ENCODE measurements at places on chromosomes 16 and 17.

GRCh38 chr17:76447931-76448652 lies 4.9 kb downstream of the UBE2O start:
- no peak for DNase-seq

DNA sequence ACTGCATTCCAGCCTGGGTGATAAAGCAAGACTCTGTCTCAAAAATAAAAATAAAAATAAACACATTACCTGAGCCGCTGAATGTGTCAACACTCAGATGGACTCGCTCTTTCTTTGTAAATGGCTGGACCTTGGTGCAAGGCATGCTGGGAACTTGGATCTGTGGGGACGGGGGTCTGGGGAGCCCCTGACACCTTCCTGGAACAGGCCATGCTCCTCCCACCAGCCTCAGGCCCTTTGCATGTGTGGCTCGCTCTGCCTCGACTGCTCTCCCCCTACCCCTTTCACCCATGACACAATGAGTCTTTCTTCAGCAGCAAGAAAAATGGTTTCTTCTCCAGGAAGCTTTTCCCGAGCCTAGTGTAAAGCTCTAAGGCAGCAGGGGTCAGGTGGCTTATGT lies 94.0 kb upstream of the CDH5 start:
- no peak for DNase-seq

- no peak for DNase-seq
Observed at GRCh38 chr16:51153577-51154031, 2.5 kb upstream of the SALL1 start.

DNA sequence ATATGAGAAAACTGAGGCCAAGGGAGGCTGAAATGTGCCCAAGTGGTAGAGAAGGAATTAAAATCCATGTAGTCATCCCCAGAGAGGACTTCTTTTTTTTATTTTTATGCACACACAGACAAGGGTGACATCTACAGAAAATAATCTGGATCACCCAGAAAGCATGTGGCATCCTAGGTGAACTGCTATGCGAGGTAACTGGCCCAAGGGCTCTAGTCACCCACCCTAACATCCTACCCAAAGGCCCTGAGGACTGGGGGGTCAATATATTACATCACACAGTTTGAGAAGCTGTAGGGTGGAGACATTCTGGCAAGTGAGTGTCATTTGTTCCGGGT lies 23.3 kb downstream of the TEX14 start:
- DNase-seq = no peak

DNA sequence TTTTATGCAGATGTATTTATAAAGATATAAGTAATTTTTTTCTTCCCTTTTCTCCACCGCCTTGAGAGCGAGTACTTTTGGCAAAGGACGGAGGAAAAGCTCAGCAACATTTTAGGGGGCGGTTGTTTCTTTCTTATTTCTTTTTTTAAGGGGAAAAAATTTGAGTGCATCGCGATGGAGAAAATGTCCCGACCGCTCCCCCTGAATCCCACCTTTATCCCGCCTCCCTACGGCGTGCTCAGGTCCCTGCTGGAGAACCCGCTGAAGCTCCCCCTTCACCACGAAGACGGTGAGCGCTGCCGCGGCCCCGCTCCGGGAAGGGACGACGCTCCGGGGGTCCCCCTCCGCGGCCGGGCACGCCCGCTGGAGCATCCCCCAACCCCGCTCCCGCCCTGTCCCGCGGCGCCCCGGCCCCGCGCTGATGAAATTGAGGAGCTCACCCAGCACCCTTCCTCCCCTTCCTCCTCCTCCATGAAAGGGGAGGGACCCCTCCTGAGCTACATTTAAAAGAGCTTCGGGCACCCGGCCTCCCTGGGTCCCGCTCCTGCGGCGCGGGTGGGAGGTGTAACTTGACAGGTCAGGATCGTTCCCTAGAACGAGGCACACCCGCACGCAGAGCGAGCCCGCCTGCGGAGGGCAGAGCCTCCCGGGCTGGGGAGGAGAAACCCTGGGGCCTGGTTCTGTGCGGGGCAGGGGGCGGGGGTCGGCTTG lies 706 bp downstream of the HLF start:
- DNase-seq = no peak

GRCh38 chr17:48048384-48049126 lies 396 bp downstream of the NFE2L1 start:
- peak; percentile 68 for DNase-seq

DNA sequence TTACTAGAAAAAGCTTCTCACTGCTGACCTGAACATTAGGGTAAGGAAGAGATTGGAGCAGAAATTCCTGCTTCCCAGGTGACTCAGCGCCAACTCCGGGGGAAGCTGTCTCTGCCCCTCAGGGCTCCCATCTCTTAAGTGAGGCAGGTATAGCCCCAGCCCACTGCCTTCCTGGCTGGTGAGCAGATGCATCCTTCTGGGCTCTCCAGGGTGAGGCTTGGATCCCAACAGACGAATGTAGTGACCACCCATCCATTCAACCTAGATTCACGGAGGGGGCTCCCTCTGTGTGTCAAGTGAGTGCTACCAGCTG lies 3.2 kb downstream of the ATP2C2 start:
- no peak for DNase-seq

DNA sequence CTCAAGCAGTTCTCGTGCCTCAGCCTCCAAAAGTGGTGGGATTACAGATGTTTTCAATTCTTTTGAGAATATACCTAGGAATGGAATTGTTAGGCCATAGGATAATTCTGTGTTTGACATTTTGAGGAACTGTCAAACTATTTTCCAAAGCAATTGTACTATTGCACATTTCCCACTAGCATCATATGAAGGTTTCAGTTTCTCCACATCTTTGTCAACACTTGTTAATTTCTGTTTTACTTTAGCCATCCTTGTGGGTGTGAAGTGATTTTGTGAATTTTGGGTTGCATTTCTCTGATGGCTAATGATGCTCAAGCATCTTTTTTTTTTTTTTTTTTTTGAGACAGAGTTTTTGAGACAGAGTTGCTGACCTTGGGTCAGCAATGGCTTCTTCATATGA lies 6.2 kb downstream of the NT5M start:
- DNase-seq = no peak

GRCh38 chr17:4559139-4559791 lies 1.1 kb downstream of the GGT6 start:
- no peak for DNase-seq

DNA sequence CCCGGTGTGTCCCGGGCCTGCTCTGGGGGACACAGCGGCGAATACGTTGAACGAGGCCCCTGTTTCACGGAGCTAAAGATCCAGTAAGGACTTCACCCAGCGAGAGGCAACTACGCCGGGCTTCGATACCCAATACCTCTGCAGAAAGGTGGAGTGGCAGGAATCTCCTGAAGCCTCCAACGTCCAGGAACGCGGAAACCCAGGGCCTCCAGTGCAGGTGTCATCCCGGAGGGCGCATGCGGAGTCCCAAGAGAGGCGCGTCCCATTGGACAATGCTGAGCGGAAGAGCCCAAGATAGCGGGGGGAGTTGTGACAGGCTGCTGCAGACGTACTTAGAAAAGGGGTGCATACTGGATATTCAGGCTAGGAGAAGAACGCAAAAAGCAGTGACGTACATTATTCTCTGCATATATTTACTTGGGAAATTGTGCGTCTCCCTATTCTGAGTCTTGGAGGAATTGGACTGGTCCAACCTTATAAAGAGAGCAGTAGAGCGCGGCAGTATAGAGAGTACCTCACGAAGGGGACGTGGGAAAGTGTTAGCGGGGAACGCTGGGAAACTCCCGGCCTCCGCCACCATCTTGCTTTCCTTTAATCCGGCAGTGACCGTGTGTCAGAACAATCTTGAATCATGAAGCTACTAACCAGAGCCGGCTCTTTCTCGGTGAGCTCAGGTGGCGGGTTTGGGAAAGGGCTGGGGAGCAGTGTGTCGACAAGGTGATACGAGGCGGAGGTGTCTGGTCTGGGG lies at the start of gene UQCRC2:
Gene UQCRC2 (plus strand): TSS at position 569 of the 748 bp plus-strand sequence. CDS start 63 bp downstream, at position 632.
- peak; percentile 95 for DNase-seq

DNA sequence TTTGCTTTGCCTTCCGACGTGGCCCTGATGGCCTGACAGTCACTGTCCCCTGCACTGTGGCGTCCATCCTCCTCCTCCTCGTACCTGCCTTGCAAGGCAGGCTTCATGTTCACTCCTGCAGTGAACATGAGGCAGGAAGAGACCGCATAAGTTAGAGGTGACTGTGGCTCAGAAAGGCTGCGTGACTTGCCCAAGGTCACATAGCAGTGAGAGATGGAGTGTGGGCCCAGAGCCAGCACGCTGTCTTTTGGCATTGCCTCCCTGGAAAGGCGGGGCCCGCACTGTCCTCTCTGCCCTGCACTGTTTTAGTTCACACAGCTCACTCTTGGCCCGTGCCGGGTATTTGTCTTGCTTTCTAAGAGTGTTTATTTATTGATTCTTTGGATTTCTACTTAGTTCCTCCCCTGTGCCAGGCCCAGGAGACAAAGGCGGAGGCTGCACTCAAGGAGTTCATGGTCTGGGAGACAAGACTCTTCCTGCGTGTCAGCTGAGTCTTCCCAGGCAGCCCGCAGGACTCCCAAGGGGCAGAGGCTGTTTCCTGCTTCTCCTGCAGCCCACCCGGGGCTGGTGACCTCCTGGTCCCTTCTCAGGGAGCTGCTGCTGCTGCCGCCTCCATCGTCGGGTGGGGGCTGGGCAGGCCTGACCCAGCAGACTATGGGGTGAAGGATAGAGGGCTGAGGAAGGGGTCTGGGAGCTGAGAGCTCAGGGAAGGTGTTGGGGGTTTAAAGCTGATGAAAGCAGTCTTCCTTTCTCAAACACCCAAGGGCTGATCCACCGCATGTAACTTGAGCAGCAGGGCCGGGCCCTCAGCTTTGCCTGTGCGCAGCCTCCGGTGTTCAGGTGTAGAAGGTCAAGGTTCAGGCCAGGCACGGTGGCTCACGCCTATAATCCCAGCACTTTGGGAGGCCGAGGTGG lies 12.7 kb downstream of the CYGB start:
- DNase-seq = no peak

DNA sequence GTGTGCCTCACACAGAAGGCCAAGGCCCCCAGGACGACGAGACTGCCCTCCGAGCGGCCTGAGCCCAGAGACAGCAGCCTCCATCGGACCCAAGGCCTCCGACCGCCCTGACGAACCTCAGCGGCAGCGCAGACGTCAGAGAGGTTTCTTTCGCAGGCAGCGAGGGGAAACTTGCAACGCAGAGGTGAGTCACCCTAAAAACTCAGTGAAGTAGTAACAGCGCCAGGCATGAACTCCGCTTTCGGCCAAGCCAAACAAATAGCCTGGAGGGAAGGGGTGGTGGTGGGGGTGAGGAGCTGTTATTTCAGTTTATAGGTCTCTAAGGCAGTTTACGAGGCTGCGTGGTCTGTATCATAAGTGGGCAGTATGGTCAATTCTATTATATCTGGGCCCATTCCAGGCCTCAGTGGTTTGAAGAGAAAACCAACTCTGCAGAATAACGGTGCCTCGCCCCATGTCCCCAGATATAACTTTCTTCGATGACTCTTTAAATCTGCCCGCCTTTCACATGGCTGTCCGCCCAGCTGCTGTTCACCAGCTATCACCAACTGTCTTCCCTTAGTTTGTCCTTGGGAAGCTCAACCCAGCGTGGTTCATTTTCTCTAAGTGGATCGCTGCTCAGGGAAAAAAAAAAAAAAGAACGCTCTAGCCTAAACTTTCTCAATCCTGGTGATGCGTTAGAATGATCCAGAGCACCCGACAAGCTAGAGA lies 43.5 kb upstream of the FOXF1 start:
- no peak for DNase-seq

- DNase-seq = no peak
Observed at GRCh38 chr17:32482568-32483320, 4.0 kb upstream of the CDK5R1 start.

- no peak for DNase-seq
Observed at GRCh38 chr17:29368926-29369325, 21.2 kb upstream of the TAOK1 start.

DNA sequence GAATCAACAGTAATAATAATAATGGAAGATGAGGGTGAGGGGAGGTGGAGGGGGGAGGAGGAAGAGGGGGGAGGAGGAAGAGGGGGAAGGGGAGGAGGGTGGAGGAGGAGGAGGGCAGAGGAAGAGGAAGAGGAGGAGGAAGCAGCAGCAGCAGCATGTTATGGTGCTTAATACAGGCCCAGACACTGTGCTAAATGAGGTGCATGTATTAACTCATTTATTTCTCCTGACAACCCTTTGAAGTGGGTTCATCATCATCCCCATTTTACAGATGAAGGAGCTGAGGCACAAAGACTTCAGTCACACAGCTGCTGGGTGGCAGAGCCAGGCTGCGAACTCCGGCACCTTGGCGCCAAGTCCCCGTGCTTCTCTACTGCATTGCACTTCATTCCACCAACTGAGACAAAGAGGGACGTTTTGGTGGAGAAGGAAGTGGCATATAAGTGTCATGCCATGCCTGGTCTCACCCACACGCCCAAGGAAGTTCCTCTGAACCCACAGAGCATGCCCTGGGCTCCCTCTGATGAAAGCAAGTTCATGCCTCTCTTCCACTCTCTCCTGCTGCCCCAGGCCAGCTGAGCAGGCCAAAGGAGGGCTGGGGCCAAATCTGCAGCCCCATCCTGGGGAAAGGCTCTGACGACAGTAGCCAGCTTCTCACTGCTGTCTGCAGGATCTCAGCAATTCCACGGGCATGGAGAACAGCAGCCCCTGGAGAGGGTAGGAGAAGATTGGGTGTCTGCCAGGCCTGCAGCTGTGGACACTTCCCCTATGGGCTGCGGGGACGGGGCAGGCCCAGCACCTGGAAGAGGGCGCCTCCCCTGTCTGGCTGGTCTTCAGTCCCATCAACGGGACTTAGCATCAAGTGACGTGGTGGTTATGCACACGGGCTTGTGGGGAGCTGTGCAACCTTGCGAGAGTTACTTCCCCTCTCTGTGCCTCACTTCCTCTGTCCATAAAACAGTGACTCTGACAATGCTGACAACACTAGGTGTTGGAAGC lies 21.8 kb downstream of the XYLT1 start:
- no peak for DNase-seq

DNA sequence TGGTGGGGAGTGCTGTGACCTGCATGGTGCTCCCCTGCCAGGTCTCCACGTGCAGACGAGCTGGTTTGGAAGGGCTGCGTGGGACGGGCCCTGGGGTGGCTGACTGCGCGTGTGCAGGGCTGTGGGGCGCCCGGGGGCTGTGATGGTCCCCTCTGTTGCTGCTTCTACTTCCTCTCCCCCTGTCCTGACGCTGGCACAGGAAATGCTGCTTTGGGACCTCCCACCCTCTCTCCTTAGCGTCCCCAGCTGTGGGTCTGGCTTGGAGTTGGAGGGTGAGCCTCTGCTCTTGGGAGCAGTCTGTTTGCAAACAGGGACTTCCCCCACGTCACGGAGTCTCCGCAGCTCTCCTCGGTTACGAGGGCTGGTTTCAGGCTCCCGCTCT lies 35.2 kb downstream of the TSC2 start:
- DNase-seq = no peak

- peak; percentile 31 for DNase-seq
Observed at GRCh38 chr17:51119415-51120356, 982 bp downstream of the SPAG9 start.

GRCh38 chr17:69643686-69644085 lies 229.2 kb downstream of the MAP2K6 start:
- DNase-seq = no peak

DNA sequence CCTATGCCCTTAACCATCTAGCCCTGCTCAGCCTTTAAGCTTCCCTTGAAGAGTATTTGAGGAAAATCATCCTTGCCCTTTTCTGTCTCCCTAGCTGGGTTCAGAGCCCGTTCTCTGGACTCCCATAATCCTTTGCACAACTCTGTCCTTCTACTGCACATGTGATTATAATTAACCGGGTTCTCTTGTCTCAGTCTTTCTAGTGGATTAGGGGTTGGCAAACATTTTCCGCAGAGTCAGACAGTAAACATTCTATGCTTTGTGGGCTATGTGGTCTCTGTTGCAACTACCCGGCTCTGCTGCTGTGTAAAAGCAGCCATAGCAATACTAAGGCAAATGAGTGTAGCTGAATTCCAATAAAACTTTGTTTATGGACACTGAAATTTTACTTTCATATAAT lies 80.0 kb downstream of the CDRT15 start:
- DNase-seq = no peak

GRCh38 chr17:64780096-64781013 lies 118.2 kb upstream of the SMURF2 start:
- DNase-seq = no peak
